ENCODE measurements at places on chromosomes 2 and 18.

GRCh38 chr2:160532388-160532787 is 38.8 kb upstream of the RBMS1 start:
- no peak for DNase-seq

DNA sequence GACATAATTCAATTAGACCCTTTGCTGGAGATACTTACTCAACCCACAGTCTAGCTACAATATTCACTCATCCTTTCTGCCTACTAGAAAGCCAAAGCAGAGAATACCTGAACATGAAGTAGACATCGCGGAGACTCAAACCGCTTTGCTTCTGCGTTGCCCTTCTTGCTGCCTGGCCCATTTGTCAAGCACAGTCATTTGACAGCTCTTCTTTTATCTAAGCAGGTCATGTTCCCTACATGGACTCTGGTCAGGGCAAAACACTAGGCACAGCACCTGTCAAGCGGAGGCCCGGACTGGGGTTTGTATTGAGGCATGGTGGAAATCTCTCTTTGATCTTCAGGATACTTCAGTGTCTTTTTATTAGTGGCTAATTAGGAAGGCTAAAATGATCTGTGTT is 89.7 kb downstream of the FARSB start:
- DNase-seq: no peak

- DNase-seq: no peak
Observed at GRCh38 chr2:118085173-118086023, 2.9 kb upstream of the INSIG2 start.

- no peak for DNase-seq
Observed at GRCh38 chr18:63346480-63347183, 20.4 kb downstream of the KDSR start.

Measured in stimulated activated CD8-positive, alpha-beta memory T cell treated with anti-CD3 and anti-CD28 coated beads, Interleukin-7, amount 100 ng/mL, for 24 hours (primary cell).